Fibroblast of lung (primary cell): ENCODE measurements at places on chromosomes 12 and 14. TPM values are rescaled to one million over a fixed set of nuclear protein-coding genes. Genes with fewer than 3 reads are reported as not detected.

JPH4 gene
- not detected in 2 replicates for total RNA-seq

TTC9 gene
- 1.3 and 4.3 TPM in 2 replicates for total RNA-seq

ENDOU gene
- 0.17 TPM in 1 of 2 replicates, not detected in the other for total RNA-seq

GPR68 gene
- 0.26 and 0.66 TPM in 2 replicates for total RNA-seq

CIDEB gene
- total RNA-seq, result 0.33 and 0.51 TPM in 2 replicates

PPP2R5E gene
- total RNA-seq, result 18.5 and 19.3 TPM in 2 replicates

ANKLE2 gene
- total RNA-seq, result 45.5 and 55.8 TPM in 2 replicates

PPP1R1A gene
- not detected in 2 replicates for total RNA-seq

GDF3 gene
- not detected in 2 replicates for total RNA-seq

SDR9C7 gene
- total RNA-seq, result not detected in 2 replicates

GYS2 gene
- total RNA-seq, result not detected in 2 replicates

CFAP54 gene
- total RNA-seq, result 5.1 and 7.1 TPM in 2 replicates

KRT71 gene
- total RNA-seq, result not detected in 2 replicates

MTERF2 gene
- 6.2 and 7.3 TPM in 2 replicates for total RNA-seq

PPFIA2 gene
- total RNA-seq, result 0.26 and 2.1 TPM in 2 replicates

RTN1 gene
- total RNA-seq, result under 0.01 and 0.17 TPM in 2 replicates

ASPG gene
- not detected in 2 replicates for total RNA-seq

RIMBP2 gene
- under 0.01 and 0.17 TPM in 2 replicates for total RNA-seq

LAG3 gene
- 0.17 and 0.26 TPM in 2 replicates for total RNA-seq

TRIP11 gene
- total RNA-seq, result 26.5 and 50.4 TPM in 2 replicates

SLCO1B1 gene
- not detected in 2 replicates for total RNA-seq

CD163L1 gene
- 0.33 TPM in 1 of 2 replicates, not detected in the other for total RNA-seq

PRICKLE1 gene
- 4.1 and 9.6 TPM in 2 replicates for total RNA-seq

AMHR2 gene
- not detected in 2 replicates for total RNA-seq

C3AR1 gene
- total RNA-seq, result 0.17 TPM in 1 of 2 replicates, not detected in the other

P2RX2 gene
- total RNA-seq, result not detected in 2 replicates

SOX5 gene
- 16.4 and 32.0 TPM in 2 replicates for total RNA-seq

NEDD1 gene
- total RNA-seq, result 24.9 and 30.7 TPM in 2 replicates

CPNE6 gene
- not detected in 2 replicates for total RNA-seq

PDE3A gene
- 0.17 and 0.26 TPM in 2 replicates for total RNA-seq

WIF1 gene
- total RNA-seq, result under 0.01 TPM in 1 of 2 replicates, not detected in the other

EXOC3L4 gene
- 0.26 and 0.50 TPM in 2 replicates for total RNA-seq

TRMT5 gene
- 17.5 and 18.3 TPM in 2 replicates for total RNA-seq

TEX52 gene
- not detected in 2 replicates for total RNA-seq

TMEM179 gene
- total RNA-seq, result under 0.01 TPM in 1 of 2 replicates, not detected in the other

TAS2R7 gene
- total RNA-seq, result not detected in 2 replicates
